ENCODE measurements at places on chromosomes 16 and 17.

GRCh38 chr17:40071313-40072039 is 8.7 kb downstream of the THRA start:
- no peak for DNase-seq

- DNase-seq = peak; percentile 70
These were observed 41.5 kb downstream of the TK2 start for GRCh38 chr16:66508248-66508913.

- no peak for DNase-seq
These were observed 1139.8 kb downstream of the CDH11 start for GRCh38 chr16:63982110-63982509.

DNA sequence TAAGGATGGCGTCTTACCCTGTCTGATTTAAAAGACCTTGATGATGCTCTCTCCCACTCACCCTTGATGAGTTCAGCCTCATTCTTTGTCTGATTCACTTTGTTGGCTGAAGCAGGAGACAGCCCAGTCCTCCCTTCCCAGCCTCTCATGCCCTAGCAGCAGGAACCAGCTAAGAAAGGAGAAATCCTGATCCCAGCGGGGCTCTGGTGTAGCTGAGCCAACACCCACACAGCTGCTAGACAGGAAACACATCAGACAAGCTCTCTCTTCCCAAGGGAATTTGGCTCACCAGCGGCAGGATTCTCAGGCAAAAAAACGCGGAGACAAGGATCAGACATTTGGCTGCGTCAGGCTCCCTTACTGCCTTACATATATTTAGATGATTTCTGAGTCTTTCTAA is 211.5 kb downstream of the CDH11 start:
- DNase-seq = peak; percentile 71

GRCh38 chr16:88538366-88539060 is 31.7 kb upstream of the ZC3H18 start:
- no peak for DNase-seq

DNA sequence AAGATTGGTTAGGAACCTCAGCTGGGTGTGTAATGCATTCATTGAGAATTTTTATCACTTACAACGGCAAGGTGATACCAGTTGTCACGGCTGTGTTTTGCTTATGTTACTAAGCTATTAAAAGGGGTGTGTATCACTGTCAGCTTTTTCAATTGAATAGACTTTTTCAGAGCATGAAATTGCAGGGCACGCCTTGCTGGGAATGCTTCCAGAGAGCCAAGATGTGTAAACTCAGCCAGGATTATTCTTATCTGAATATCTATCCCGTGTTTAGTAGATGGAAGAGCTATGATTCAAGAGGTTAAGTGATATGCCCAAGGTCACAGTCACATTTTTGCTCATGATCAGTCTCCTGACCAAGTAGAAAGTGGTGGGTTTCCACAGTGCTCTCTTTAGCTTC is 6.6 kb upstream of the TEKT3 start:
- DNase-seq = no peak

DNA sequence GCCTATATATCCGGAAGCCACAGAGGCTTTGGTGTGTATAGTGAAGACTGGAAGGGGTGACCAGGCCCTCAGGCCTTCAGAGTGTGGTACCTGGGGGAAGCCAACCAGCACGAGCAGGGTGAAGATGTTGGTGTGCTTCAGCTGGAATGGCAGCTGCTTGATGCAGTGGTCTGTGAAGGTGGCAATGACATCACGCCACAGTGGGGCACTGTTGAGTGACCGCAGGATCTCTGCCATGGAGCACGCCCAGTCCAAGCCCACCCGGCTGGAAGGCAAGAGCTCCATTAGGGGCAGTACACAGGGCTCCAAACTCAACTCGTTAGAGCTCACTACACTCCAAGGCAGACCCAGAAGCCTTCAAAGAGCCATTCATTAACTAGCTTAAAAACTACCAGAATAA is 68.5 kb upstream of the ATP2A3 start:
- DNase-seq = no peak

GRCh38 chr17:10944819-10945218 is 106.9 kb upstream of the PIRT start:
- DNase-seq = no peak

DNA sequence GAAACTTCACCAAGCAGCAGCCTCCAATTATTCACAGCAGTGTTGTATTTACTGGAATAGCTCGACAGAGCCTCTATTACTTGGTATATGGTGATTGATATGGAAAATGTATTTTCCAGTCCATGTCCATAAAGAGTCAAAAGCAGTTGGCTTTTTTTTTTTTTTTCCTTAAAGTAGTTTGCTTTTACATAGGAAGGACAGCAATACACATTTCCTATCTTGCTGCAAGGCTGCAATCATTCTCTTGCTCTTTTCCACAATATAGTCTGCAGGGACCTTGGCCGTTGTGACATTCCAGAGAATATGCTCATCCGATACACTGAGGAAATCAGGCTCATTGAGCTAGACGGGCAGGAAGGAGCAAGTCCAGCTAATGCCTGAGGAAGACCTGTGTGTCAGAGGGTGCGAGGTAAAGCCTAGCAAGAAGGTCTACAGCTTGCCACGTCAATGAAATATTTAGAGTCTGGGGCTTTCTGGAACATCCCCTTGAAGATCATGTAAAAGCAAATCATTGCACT is 131.1 kb downstream of the ENGASE start:
- DNase-seq = no peak

GRCh38 chr17:19770985-19771735 is 23.1 kb upstream of the ALDH3A1 start:
- DNase-seq = no peak

- DNase-seq = no peak
These were observed 56.9 kb upstream of the ALDH3A1 start for GRCh38 chr17:19805006-19805405.

DNA sequence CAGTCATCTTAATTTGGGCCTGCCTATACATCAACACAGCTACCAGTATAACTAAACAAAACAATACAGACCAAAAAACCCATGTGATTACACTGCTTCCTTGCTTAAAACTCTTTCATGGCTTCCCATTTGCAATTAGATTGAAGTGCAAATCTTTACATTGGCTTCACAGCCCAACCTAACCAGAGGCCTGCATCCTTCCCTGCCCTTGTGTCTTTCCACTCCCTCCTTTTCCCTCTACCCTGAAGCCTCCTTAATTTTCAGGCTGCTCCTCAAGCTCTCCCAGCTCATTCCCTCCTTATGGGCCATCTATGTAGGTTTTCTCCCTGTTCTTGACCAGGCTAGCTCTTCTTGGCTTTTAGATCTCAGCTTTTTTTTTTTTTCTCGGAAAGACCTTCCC is 147.8 kb downstream of the TOX3 start:
- DNase-seq = no peak

DNA sequence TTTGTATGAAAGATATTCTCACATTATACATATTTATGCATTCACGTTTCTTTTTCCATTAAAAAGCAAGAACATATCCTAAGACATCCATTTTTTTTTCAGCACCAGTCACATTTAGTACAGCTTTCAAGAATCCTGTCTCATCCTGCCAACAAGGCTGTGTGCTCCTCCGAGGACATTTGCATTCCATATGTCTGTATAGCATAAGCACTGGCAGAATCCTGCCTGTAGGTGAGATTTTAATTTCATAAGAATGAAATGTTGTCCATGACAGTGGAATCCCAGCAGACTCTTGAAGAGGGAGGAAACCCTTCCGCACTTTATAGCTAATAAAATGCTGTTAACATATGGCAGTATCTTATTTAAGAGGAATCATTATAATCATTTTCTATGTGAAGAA is 2.9 kb upstream of the PMP22 start:
- no peak for DNase-seq

DNA sequence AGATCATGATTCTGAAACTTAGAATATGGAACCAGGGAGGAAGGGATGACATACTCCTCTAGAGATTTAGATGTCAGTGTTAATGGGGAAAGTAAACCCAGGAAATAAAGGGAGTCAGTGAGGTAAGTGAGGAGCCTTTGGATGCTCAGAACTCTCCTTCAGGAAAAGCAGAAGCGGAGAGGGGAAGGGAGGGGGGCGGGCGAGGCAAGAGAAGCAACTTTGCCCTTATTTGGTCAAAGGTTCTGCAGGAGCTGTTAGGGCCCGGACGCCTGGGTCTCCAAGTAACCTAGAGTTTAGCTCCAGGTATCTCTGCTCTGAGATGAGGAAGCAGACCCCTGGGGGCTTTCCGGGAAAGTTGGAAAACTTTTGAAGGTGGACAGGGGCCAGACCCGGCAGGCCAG is 1.3 kb downstream of the PFN1 start:
- DNase-seq = no peak

- DNase-seq = no peak
These were observed 37.5 kb upstream of the DHX40 start for GRCh38 chr17:59527931-59528330.

- DNase-seq = no peak
These were observed 273.5 kb upstream of the IRX5 start for GRCh38 chr16:54657058-54657708.

DNA sequence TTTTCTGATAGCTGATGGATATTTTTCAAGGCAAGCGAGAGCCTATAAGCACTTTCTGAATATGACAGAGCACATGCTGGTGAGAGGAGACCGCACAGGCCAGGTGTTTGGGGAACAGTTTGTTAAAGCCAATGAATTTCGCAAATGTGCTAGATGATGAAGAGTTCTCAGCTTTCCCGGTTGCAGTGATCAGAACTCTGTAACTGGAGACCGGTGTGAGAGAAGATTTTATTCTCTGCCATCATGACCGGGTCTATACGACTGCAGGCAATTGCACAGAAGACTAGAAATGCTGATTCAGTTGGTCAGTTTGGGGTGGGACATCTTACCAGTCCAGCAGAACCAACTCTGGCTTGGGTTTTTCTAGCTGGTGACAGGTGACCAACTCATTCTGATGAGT is 25.4 kb downstream of the SMTNL2 start:
- no peak for DNase-seq

GRCh38 chr16:87694441-87695125 is 71.2 kb downstream of the KLHDC4 start:
- DNase-seq = no peak

GRCh38 chr17:55275894-55276804 is 11.4 kb downstream of the HLF start:
- DNase-seq = peak; percentile 75

DNA sequence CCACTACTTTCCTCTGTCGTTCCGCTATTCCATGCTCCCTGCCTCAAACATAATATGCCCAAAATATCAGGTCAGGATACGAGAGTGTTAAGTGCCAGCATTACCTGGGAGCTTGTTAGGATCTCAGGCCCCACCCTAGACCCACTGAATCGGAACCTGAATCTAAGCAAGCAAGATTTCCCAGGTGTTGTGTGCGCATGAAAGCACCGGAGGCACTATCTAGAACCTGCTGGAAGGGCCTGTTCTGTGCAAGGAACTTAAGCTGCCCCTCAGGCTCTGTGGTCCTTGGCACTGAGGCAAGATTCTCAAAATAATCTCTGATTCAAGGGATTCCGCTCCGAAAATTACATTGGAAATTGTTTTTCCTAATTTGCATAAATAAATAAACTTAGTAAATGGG is 107.7 kb upstream of the NOL11 start:
- no peak for DNase-seq

DNA sequence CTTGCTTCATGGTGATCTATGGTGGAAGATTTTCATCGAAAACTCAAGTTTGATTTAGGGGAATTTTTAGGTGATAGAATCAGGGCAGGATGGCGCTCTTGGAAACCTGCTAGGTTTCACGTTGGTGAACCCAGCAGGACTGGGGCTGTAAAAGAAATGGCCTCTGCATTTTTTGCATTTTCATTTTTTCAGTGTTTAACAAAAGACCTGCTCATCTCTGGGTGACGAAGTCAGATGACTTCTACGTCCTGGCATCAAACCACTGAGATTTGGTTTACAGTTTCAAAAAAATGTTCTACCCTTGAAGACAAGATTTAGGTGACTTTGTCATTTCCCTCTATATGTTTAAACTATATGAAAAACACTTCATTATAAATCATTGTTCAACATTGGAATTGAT is 1.9 kb downstream of the PGS1 start:
- DNase-seq = no peak

DNA sequence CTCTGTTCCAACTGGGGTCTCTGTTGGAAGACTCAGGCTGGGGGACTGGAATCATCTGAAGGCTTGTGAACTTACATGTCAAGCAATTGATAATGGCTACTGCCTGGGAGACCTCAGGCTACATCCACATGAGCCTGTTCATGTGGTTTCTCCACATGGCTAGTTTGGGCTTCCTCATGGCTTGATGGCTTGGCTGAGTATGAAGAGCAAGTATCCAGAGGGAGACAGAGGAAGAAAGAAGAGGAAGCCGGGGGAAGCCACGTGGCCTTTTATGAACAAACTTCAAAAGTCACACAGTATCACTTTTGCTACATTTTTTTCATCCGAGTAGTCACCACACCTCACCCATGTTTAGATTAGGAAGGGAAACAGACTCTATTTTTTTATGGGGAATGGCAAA is 158.9 kb downstream of the TRIM37 start:
- DNase-seq = no peak

DNA sequence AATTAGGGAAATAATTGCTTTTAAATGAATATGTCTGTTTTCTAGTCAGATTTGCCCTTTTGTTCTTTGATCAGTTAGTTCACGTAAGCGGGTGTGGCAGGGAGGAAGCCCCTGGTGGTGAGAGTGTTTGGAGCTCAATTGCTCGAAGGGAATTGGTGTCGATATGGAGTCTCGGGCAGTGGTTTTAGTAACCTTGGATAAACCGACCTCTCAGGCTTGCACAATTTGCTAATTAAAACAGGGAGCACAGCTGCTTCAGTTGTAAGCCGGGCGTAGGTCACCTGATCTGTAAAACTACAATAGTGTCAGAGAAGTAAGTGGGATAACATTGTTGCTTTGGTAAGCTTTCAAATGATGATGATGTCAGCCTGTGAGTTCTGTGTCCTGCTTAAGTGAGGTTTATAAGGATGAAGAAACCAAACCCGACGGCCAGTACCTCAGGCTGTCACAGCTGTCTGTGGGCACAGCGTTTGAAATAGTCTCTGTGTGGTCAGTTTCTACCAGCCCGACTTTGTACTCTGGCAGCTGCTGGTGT is 2.9 kb downstream of the ZNF750 start:
- DNase-seq = no peak

GRCh38 chr16:23160082-23160481 is 10.8 kb upstream of the USP31 start:
- no peak for DNase-seq

DNA sequence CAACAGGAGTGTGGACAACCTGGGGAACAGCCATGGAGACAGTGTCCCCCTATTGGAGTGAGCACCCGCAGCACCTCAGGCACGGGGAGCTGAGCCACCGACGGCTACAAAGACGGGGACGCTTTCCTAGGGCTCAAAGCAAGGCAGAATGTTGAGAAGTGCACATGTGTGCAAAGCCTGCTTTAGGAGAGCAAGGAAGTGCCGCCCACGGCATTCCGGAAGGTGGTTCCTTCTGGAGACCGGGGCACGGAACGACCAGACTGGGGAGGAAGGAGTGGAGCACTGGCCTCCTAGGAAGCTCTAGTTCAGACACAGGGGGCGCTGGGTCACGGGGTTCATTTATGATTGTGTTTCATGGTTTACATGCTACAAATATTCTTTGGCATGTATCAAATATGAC is 52.2 kb downstream of the TBC1D16 start:
- no peak for DNase-seq

Data from ascending aorta (tissue), 2 donors.